Progenitor cell of endocrine pancreas (in vitro differentiated cells): ENCODE measurements at places on chromosomes 3 and 15. TPM values are rescaled to one million over a fixed set of nuclear protein-coding genes. Genes with fewer than 3 reads are reported as not detected.
A peak's percentile ranks its signal among the peaks of the same experiment; 100 is the strongest.

CPLX3 gene
- not detected in 2 replicates for total RNA-seq

OR4F6 gene
- not detected in 2 replicates for total RNA-seq

ANKUB1 gene
- not detected in 2 replicates for total RNA-seq

PCSK6 gene
- 1.8 and 3.6 TPM in 2 replicates for total RNA-seq

EFHB gene
- total RNA-seq: 1.2 and 1.4 TPM in 2 replicates

HESX1 gene
- 0.80 and 0.96 TPM in 2 replicates for total RNA-seq

DNA sequence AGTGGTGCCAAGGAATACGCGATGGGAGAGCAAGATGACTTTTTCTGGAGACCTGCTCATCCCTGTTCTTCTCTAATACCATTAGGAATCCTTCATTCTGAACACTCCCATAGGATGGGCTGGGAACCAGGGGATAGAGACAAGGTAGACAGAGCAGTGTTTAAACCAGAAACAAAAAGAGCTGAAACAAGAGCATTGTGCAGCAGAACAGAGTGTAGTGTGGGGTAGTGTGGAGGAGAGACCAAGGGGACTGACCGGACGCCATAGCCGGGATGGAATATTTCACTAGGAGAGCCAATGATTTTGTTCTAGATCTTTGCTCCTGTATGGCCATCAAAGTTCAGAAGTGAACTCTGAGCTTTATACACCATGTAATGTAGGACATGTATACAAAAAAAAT is 15.6 kb downstream of the HCLS1 start:
- no peaks in the 10 kb centered on the region for H3K36me3 ChIP-seq
- DNase-seq: no peak
- H3K27me3 ChIP-seq: no peaks in the 10 kb centered on the region
- no peaks in the 10 kb centered on the region for H3K4me1 ChIP-seq

DNA sequence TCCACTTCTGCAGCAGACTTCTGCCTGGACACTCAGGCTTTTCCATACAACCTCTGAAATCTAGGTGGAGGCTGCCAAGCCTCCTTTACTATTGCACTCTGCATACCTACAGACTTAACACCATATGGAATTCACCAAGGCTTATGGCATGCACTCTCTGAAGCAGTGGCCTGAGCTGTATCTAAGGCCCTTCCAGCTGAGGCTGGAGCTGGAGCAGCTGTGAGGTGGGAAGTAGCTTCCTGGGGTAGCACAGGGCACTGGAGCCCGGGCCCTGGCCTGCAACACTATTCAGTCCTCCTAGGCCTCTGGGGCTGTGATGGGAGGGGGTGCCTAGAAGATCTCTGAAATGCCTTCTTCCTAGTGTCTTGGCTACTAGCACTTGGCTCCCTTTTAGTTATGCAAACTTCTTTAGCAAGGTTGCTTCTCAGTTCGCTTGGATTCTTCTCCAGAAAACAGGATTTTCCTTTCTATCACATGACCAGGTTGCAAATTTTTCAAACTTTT is 186.6 kb upstream of the RORA start:
- H3K4me1 ChIP-seq: peaks cover 2% of the 10 kb centered on the region
- H3K27me3 ChIP-seq: peaks cover 3% of the 10 kb centered on the region
- H3K27ac ChIP-seq: no peak overlapping the region
- no peak for DNase-seq
- H3K4me3 ChIP-seq: no peak overlapping the region

GRCh38 chr3:82186017-82186416 is 424.6 kb upstream of the GBE1 start:
- DNase-seq: no peak
- H3K27ac ChIP-seq: peak overlapping the region; percentile 11
- H3K4me1 ChIP-seq: no peaks in the 10 kb centered on the region
- H3K36me3 ChIP-seq: no peaks in the 10 kb centered on the region
- H3K4me3 ChIP-seq: no peak overlapping the region
- H3K27me3 ChIP-seq: no peaks in the 10 kb centered on the region

DNA sequence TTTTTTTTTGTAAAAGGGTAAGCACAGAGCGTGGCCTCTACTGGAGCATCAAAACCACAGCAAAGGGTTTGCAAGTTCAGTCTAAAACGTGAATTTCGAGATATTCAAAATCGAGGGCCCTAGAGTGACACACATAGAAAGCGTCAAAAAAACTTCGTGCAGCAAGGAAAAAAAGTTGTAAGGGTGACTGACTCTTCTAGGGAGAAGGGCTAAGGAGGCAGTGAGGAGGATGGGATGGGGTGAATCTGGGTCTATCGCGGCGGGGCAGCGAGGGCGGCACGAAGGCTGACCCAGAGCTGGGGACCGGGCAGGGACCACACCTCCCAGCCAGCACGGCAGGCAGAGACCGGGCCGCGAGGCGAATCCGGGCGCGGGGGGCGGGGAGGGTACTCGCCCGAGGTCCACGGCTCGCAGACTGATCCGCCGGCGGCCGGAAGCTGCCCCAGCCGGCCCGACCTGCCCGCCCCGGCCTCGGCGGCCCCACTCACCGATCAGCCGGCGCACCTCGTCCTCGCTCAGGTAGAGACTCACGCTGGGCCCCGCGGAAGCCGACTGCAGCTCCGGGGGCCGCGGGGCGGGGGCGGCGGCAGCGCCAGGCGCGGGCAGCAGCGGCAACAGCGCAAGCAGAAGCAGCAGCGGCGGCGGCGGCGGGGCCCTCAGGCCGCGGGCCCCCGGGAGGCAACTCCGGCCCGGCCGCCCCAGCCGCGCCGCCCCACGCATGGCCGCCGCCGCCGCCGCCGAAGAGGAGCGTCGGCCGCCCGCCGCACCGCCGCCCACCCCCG is 533 bp downstream of the RYK start:
- H3K4me3 ChIP-seq: peak overlapping the region; percentile 85
- DNase-seq: peak; percentile 65
- peaks cover 2% of the 10 kb centered on the region for H3K36me3 ChIP-seq
- peaks cover 5% of the 10 kb centered on the region for H3K27me3 ChIP-seq

- H3K4me1 ChIP-seq: no peaks in the 10 kb centered on the region
- no peak overlapping the region for H3K4me3 ChIP-seq
- H3K27me3 ChIP-seq: no peaks in the 10 kb centered on the region
- no peak for DNase-seq
Measured at GRCh38 chr15:57272771-57273357, 103.4 kb upstream of the CGNL1 start.

DNA sequence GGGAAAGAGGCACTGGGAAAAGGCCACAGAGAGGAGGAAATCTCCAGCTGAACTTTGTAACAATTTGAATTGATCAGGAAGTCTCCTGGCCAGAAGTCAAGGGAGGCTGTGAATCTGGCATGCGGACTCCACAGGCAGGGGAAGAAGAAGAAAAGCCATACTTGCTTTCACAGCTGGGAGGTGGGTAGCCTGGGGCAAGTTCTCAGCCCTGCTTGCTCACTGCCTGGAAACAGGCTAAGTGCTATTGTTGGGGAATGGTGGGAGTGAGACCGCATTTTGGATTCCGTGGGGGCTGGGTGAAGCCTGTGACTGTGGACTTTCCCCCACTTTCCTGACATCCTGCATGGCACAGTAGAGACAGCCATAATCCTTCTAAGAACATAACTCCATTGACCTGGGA is 168.8 kb upstream of the CD96 start:
- no peak overlapping the region for H3K27ac ChIP-seq
- H3K36me3 ChIP-seq: peaks cover 2% of the 10 kb centered on the region
- H3K4me1 ChIP-seq: no peaks in the 10 kb centered on the region
- no peak for DNase-seq

- H3K27ac ChIP-seq: no peak overlapping the region
- no peaks in the 10 kb centered on the region for H3K27me3 ChIP-seq
- H3K4me3 ChIP-seq: no peak overlapping the region
- H3K4me1 ChIP-seq: peaks cover 10% of the 10 kb centered on the region
Measured at GRCh38 chr3:68996356-68996995, 17.0 kb downstream of the EOGT start.

DNA sequence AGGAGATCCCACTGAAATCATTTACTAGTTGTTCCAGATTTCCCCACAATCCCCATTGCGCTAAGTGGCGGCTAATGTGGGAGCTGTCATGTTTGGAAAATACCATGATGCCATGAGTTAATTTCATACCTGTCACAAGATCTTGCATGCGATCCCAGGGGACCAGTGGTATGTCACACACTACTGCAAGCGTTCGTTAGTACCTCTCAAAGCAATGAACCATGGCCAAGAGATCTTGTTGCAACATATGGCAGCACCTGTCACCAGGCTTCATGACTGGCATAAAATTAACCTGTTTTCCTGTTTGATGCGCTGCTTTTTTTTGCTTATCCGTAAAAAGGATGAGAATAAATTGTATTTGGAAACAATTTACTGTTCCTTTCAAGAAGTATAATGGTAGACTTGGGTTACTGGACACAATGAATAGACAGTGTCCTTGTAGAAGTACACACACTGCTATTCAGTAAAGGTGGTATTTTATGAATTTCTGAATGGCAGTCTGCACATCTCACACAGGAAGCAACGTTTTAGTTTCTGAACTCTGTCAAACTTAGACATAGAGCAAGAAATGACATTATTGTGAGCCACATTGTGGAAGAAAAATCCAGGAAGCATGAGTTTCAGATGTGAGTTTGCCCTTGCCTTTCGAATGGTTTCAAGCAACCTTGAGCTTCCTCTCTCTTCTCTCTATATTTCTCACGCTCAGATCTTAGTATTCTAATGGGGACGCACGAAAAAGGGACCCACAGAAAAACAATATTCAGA is 81.9 kb downstream of the CHL1 start:
- H3K27ac ChIP-seq: no peak overlapping the region
- no peaks in the 10 kb centered on the region for H3K27me3 ChIP-seq
- peaks cover 2% of the 10 kb centered on the region for H3K36me3 ChIP-seq

- no peak overlapping the region for H3K4me3 ChIP-seq
- H3K27ac ChIP-seq: no peak overlapping the region
- H3K4me1 ChIP-seq: no peaks in the 10 kb centered on the region
- peaks cover 4% of the 10 kb centered on the region for H3K27me3 ChIP-seq
- H3K36me3 ChIP-seq: no peaks in the 10 kb centered on the region
Measured at GRCh38 chr15:60213377-60214000, 184.3 kb downstream of the ANXA2 start.

GRCh38 chr3:135538123-135538522 is 427.4 kb upstream of the PPP2R3A start:
- no peak overlapping the region for H3K4me3 ChIP-seq
- H3K36me3 ChIP-seq: no peaks in the 10 kb centered on the region
- DNase-seq: no peak
- no peaks in the 10 kb centered on the region for H3K4me1 ChIP-seq
- H3K27ac ChIP-seq: no peak overlapping the region

DNA sequence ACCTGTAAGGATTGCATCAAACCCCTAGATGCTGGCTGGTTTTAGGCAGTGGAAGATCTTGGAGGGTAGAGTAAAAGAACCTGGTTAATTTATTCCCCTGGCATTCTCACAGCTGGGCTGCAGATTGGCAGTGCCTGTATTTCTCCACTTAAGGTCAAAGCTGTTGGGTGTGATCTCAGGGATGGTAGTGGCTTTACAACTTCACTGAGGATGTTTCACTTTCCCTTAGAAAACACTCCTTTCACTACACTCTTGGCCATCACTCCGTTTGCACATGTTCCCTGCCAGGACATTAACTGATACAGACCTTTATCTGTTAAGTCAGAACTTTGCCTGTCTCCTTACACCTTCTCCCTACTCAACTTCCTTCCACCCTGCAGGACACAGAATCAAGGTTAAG is 779.1 kb upstream of the SEMA6D start:
- H3K27ac ChIP-seq: no peak overlapping the region
- H3K27me3 ChIP-seq: no peaks in the 10 kb centered on the region
- DNase-seq: no peak

- peak overlapping the region; percentile 94 for H3K27ac ChIP-seq
- H3K4me3 ChIP-seq: peak overlapping the region; percentile 59
- H3K27me3 ChIP-seq: no peaks in the 10 kb centered on the region
- peaks cover 4% of the 10 kb centered on the region for H3K36me3 ChIP-seq
- peaks cover 57% of the 10 kb centered on the region for H3K4me1 ChIP-seq
- no peak for DNase-seq
Measured at GRCh38 chr3:63955036-63955650, 43.0 kb upstream of the SCAANT1 start.

DNA sequence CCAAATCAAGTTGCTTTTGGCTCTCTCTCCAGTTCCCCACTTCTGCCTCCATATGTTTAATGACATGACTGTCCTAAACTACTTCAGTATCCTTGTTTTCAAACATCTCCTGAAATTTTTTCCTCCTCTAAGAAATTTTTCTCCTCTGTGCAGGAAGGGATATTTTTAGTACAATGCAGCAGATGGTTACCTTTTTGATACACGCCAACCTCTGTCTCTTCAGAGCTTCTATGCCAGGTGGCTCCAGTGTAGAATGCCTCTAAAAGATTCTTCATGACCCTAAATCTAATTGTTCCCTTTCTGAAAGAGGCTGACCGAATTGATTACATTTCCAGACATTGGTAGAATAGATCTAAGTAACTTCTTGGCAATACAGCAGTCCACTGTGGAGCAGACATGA is 33.7 kb downstream of the TMOD3 start:
- H3K27ac ChIP-seq: no peak overlapping the region
- peaks cover 14% of the 10 kb centered on the region for H3K36me3 ChIP-seq
- no peak overlapping the region for H3K4me3 ChIP-seq

DNA sequence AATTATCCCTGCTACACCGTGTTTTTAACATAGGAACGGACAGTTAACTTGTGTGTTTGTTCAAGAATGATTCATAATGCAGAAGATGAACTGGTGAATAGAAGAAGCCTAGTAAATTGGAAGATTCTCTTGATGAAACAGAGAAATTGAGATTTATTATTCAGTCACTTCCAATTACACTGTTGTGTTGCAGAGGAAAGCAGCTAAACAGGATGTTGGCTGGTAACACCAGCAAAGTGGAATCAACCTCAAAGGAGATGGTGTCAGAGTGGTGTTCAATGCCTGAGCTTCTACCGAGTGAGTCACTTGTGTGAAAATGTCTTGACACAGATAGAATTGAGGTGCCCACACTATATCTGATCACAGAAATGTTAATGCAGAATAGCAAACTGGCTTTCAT is 399.6 kb downstream of the LPP start:
- H3K36me3 ChIP-seq: no peaks in the 10 kb centered on the region
- H3K4me3 ChIP-seq: no peak overlapping the region
- H3K4me1 ChIP-seq: peaks cover 6% of the 10 kb centered on the region
- no peak overlapping the region for H3K27ac ChIP-seq

DNA sequence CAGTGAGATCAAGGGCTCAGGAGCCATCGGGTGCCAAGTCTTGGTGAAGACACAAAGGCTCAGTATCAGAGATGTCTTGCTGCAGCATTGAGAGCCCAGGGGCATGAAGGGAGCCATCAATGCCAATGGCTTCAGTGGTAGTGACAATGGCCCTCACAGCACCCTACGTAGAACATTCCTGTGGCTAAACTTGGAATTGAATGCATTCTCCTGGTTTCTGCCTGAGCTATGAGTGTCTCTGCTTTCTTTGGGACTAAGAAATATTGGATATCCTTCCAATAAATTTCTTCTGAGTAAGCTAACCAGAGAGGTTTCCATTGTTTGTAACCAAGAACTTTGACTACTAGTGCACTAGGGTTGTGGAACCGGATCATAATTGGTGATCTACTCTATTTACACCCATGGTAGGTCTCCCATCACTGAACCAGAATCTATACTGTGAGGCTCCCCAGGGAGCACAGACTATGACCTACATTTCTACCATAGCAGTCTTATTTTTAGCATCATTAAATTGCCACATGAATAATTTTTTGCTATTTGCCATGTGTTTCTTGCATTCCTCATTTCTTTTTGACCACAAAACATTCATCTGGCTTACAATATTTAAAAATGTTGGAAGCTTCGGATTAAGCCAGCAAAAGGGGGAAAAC is 31.6 kb upstream of the PDZRN3 start:
- H3K4me3 ChIP-seq: no peak overlapping the region
- no peak overlapping the region for H3K27ac ChIP-seq
- peaks cover 9% of the 10 kb centered on the region for H3K27me3 ChIP-seq
- no peaks in the 10 kb centered on the region for H3K36me3 ChIP-seq
